ENCODE measurements at places on chromosomes 1 and 21.

DNA sequence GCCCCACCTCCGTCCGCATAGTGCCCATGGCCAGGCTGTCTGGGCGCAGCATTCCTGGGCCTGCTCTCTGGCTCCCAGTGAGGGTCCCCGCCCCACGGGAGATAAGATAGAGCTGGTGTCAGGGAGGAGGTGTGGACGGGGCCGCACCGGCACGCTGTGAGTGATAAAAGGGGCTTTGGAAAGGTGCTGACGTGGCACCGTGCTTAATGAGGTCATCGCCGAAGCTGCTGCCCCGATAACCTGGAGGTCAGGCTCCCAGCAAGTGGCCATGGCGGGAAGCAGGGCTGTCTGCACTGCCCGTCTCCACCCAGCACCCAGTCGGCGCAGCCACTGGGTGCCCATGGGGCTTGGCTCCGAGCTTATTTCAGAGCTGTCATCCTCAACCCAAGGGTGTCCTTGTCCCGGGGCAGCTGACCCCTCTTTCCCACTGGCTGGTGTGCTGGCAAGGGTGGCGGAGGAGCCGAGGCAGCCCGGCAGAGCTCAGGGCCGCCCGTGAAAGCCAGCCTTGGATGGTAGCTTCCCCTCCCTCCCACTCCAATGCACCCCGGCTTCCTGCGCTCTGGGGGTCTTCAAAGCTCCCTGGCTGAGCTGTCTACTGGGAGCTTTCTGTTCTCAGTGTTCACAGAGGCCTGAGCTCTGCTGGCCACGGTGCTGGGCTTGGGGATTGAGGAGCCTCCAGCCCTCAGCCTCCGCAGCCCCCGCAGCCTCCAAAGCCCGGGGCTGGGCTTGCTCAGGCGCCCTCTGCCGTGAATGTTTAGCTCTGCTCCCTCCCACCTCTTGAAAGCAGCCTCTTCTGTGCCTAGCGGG, 105.1 kb upstream of the ARHGEF16 start:
- no peak for DNase-seq

DNA sequence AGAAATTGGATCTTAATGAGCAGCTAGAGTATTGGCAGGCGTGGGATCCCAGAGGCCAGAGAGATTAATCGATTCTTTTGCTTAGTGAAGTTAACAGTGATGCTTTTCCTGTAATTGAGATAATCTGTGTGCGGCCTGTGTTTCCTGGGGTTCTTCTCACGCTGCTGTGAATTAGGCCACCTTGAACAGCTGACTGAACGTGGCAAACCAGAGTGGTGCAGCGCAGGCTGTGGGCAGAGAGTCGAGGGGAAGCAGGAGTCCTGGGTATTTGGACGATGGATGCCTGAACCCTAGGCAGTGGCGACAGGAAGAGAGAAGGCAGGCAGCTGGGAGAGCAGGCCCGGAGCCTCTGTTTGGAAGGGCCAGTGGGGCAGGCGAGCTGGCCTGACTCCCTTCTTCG, 51.7 kb downstream of the RYR2 start:
- no peak for DNase-seq

DNA sequence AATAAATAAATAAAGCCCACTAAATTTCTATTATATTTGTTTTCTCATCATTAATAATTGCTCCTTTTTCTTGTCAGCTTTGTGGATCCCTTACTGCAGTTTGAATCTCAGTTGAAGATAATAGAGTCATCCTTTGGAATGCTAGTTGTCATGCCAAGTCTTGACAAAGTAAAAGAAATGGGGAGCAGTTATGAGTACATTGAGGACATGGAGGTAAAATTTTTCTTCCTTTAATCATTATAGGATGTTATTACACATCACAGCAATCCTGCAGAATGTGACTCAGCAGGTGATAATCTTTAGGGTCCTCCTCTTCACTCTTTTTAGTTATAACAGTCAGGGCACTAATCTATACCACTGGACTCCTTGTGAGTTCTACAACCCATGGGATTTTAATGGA, 24.1 kb downstream of the MROH9 start:
- DNase-seq = no peak

DNA sequence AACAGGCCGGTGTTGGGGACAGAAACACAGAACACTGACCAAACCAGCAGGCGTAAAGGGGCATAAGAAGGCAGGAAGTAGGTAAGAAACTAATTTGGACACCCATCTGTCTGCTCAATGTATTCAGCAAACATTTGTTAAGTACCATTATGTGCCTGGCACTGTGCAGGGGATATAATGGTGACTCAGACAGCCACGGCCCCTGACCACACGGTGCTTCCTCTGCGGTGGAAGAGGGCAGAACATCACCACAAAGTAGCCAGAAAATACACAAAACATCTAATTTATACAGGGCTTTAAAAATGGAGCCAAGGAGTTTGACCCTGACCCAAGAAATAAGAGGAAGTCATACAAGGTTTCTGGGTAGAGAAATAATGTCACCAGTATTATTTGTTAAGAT, 12.9 kb downstream of the DNAJC11 start:
- DNase-seq = no peak

DNA sequence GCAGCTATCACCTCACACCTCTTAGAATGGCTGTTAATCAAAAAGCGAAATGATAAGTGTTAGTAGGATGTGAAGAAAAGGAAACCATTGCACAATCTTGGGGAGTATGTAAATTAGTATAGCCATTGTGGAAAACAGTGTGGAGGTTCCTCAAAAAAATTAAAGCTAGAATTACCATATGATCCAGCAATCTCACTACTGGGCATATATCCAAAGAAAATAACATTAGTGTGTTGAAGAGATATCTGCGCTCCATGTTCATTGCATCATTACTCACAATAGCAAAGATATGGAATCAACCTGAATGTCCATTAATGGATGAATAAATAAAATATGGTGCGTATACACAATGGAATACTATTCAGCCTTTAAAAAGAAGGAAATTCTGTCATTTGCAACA, 68.9 kb downstream of the SNRPE start:
- no peak for DNase-seq

- no peak for DNase-seq
Measured at GRCh38 chr1:244836135-244836521, 670 bp downstream of the COX20 start.

DNA sequence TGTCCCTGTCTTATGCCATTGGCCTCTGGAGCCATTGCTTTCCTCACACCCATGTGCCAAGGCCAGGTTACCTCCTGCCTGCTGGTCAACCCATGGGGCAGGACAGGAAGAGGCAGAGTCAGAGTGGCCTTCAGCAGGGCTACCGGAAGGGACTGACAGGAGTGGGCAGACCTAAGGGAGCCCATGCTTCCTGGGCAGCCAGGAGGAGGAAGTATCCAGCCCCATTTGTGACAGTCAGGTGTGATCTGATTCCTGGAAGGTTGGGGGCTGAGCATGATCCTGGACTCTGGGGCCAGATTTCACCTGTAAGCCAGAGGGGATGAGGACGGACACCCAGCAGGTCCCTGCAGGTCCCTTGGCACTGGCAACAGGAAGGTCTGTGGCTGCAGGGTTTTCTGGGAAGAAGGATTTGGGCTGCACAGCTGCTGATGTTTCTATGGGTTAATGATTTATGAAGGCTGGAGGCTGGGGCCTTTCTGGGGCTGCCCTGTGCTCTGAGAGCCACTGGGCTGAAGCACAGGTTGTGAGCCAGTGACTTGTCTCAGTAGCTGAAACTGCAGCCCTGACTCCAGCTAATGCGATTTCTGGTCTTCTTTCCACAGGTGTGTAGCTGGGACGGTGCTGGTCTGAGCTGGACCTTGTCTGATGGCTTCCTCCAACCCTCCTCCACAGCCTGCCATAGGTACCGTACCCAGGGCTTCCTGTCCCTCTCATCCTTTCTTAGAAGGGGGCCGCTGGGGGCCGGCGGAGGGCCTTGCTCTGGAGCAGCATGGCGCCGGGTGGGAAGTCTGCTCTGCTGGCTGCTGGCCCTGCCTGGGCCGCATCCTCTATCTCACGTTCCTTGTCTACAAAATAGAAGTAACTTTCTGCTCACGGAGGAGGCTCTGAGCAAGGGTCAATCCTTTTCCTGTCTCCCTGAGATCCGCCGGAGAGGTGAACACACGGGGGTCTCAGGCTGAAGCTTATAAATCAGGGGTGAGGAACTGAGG, 40.7 kb downstream of the ARHGEF10L start:
- DNase-seq = no peak

DNA sequence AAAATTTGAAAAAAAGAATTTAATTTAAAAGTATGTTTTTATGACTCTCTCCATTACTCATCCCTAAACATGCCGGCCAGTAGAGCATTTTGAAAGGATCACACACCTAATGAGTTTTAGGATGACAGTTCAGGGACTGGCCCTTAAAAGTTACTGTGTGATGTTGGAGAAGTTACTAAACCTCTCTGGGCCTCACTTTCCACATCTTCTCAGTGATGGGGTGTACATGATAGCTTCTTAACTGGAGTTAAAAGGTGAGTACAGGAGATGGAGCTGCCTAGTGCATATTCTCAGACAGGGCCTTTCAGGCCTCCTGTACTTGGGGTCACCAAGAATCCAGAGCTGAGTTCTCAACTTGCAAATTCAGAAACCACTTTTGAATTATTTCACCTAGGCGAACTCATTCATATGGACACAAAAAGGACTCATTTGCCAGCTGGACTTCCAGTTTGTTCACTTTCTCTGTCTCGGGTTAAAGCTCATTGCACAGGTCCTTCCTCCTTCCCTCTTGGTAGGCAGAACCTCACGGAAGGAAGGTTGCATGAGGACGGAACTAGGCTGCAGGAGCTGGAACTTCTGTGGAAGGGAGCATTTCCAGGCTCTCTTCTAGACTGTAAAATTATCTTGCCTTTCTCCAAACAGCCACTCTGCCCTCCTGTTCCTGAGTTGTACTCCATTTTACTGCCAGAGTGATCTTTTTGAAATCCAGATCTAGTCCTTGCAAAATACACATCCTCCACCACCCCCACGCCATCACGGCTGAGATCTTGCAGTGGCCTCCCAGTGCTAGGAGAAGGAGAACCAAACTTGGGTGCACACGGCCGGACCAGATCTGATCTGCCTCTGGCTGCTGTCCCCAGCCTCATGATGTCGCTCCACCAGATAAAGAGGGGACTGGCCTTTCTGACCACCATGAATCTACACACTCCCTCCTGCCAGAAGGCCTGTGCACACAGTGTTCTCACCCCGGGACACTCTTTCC, 4.3 kb upstream of the SLC30A1 start:
- DNase-seq = no peak
